SJCRH30 (cell line): ENCODE measurements at places on chromosomes 2 and 18. TPM values are rescaled to one million over a fixed set of nuclear protein-coding genes. Genes with fewer than 3 reads are reported as not detected.
A peak's percentile ranks its signal among the peaks of the same experiment; 100 is the strongest.

The EVX2 gene
- total RNA-seq, result not detected in 2 replicates

DNA sequence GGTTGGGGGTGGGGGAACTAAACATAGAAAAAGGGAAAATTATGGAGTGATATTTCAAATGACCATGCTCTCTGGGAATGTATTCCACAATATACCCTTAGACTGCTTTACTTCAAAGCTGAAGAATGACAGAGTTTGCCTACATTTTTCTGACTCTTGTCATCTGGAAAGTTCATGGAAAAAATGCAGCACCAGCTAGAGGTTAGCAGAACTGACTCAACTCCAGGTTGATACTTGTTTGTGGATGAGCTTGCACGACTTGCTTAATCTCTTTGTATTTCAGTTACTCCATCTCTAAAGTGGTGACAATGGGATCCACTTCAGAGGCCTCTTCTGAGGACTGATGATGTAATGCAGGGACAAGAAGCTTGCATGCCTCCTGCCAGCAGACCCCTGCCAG is 824.0 kb upstream of the ID2 start:
- no peak for DNase-seq

GRCh38 chr2:215461836-215462532 is 26.1 kb upstream of the FN1 start:
- DNase-seq, result no peak

- DNase-seq, result no peak
Observed at GRCh38 chr18:392928-393573, 107.5 kb downstream of the COLEC12 start.

DNA sequence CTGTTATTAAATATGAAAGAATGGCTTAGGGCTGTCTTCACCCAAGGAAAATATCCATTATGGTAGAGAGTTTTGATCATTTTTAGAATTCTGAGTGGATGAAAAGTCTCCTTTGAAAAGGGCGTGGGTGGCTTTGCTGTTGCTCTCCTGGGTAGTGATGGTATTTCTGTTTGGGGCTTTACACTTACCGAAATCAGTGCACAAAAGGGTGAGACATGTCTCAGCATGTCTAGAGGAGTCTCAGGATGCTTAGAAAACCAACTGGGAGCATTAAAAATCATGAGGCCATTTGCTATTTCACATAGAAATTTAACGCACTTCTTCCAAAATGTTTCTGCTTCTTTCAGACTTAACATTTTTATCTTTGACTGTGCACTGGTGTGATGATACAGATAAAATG is 49.6 kb downstream of the ZCCHC2 start:
- no peak for DNase-seq

The TIMM21 gene
- 48.8 and 59.4 TPM in 2 replicates for total RNA-seq

The HAAO gene
- total RNA-seq, result 3.5 and 4.7 TPM in 2 replicates

- DNase-seq, result peak; percentile 2
Observed at GRCh38 chr18:37535968-37536367, 29.6 kb downstream of the CELF4 start.

The NCKAP1 gene
- total RNA-seq, result 108 and 118 TPM in 2 replicates

- no peak for DNase-seq
Observed at GRCh38 chr2:169976335-169976851, 149.1 kb downstream of the UBR3 start.

GRCh38 chr2:231988179-231988866 is 26.8 kb downstream of the DIS3L2 start:
- no peak for DNase-seq

GRCh38 chr2:143617803-143618415 is 488.7 kb downstream of the ARHGAP15 start:
- DNase-seq, result no peak

DNA sequence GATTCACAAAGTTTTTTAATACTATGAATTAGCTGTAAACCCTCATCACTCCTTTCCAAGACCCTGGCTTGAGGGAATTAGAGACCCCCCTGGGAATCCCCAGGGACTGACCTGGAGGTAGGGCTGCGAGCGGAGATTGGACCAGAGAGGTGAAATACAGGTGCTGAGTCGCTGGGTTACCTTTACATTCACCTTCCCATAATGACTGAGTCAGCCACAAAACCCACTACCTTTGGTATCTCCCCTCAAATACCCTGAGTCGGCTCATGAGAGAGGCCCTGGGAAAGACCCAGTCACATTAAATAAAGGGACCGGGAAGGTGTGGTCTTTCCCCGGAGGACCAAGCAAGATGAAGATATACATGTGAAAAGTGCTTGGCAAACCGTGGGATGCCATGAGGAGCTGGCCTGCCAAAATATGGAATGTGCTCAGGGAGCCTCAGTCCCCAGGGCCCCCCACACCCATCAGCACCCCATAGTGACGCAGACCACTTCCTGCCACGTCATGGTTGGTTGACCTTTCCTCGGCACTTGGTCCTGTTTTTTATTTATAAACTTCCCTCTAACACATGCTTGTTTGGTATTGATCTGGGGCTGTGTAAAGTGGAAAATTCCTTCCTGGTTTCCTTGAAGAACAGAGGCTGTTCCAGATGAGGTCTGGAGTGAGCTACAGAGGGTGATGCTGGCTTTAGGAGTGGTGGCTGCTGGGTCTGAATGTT is 51.4 kb downstream of the IL1RL2 start:
- DNase-seq, result no peak

DNA sequence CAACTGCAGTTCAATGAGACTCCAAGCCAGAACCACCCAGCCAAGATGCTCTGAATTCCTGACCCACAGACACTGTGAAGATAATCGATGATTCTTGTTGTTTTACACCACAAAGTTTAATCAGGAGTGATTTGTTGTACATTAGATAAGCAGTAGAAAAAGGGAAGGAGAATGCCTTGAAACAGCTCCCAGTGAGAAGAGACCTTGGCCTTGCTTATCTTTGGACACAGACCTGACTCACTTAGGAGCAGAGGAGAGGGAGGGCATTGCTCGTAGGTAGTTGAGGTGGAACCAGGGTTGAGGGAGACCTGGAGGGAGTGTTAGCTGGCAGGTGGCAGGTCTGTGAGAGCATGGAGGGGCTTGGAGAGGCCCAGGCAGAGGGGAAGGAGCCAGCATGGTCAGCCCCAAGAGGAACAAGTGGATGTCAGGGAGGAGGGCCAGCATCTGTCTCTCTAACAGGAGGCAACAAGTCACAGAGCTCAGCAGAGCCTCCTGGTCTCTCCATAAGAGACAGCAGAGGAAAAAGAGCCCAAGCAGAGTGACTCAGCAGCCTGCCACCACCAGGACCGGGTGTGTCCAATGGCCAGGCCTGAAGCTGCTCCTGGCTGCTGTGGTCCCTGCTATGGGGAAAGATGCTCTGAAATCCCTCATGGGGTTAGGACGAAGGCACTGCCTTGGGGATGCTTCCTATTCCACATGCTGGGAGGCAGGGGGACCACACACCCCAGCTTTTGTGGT is 161.6 kb upstream of the CAPN13 start:
- no peak for DNase-seq

GRCh38 chr2:237968048-237968862 is 1.4 kb downstream of the UBE2F start:
- DNase-seq, result no peak

- DNase-seq, result peak; percentile 35
Observed at GRCh38 chr2:164808776-164809175, 32.8 kb downstream of the COBLL1 start.

GRCh38 chr18:31034541-31034940 is 8.0 kb downstream of the DSC3 start:
- DNase-seq, result no peak

DNA sequence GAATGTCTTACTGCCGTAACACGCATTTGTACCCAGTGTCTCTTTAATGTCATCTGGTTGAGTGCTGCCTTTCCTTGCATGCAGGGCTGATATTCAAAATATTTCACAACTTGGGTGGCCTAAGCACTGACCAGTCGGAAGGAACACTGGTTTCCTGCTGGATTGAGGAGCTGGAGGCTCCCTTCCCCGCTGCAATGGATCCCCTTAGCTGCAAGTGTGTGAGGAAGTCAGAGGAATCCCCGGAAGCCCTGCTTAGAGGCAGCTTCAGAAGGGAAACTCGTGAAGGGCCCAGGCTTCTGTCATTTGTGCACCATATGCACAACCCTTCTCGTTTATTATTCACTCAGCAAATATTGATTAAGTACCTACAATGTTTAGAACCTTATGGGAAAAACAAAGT is 33.2 kb upstream of the SP3 start:
- no peak for DNase-seq

The GPR39 gene
- 0.16 TPM in 1 of 2 replicates, not detected in the other for total RNA-seq

- no peak for DNase-seq
Observed at GRCh38 chr2:201070948-201071478, 458 bp downstream of the HYCC2 start.

GRCh38 chr18:50142441-50143120 is 52.4 kb downstream of the MYO5B start:
- DNase-seq, result no peak

- DNase-seq, result no peak
Observed at GRCh38 chr18:47863041-47863440, 67.4 kb downstream of the SMAD2 start.

- DNase-seq, result no peak
Observed at GRCh38 chr2:80040226-80040625, 264.3 kb downstream of the LRRTM1 start.

The FZD7 gene
- total RNA-seq, result 9.2 and 10.0 TPM in 2 replicates

DNA sequence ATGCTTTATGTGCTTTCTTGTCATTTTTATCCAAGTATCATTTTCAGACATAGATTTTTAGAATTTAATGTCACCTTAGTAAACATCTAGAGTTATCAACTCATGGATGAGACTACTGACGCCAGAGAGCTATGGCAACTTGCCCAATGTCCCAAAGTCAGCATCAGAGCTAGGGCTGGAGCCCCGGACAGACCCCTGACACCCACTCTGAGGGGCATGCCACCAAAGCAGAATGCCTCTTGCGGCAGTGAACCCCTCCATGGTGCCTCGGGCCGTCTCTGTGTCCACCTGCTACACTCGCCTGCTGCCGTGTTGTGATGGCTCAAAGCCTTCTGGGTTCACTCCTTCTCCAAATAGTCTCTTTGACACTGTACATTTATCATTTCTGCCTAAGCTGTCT is 5.4 kb downstream of the SIGLEC15 start:
- DNase-seq, result no peak

The PCARE gene
- 0.02 TPM in 1 of 2 replicates, not detected in the other for total RNA-seq

DNA sequence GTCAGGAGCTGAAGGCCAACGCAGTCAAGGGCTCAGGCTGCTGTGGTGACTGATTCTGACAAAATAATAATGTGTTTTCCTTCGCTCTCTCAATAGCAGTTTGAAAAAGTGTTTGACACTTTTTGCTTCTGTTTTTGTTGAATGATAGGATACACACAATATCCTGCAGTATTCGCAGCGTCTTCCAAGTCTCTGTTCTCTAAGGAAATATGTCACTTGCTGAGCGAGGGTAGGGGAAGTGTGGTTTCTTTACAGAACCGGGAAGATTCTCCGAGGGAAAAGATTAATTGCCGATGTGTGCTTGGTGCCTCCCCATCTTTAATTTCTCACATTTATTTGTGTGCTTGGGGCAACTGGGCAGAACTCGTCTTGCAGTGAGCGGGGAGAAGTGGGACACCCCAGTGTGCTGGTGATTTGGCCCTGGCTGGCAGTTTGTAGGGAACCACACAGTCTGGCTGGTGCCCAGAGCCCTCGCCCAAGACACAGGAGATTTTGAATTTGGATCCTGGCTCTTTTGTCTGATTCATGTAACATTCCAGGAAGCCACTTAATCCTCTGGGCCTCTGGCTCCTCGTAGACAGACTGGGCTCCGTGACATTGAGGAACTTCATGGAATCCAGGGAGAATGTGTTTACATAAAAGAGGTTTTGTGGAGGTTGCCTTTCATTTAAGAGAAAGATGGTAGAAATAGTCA is 169.4 kb downstream of the LDLRAD4 start:
- DNase-seq, result no peak

- no peak for DNase-seq
Observed at GRCh38 chr2:101689114-101689825, 8.2 kb upstream of the MAP4K4 start.

- DNase-seq, result peak; percentile 95
Observed at GRCh38 chr2:236168110-236169080, at the start of gene GBX2. TSS of gene GBX2 (minus strand) at chr2:236168386. CDS start at chr2:236167971, 415 bp downstream.

DNA sequence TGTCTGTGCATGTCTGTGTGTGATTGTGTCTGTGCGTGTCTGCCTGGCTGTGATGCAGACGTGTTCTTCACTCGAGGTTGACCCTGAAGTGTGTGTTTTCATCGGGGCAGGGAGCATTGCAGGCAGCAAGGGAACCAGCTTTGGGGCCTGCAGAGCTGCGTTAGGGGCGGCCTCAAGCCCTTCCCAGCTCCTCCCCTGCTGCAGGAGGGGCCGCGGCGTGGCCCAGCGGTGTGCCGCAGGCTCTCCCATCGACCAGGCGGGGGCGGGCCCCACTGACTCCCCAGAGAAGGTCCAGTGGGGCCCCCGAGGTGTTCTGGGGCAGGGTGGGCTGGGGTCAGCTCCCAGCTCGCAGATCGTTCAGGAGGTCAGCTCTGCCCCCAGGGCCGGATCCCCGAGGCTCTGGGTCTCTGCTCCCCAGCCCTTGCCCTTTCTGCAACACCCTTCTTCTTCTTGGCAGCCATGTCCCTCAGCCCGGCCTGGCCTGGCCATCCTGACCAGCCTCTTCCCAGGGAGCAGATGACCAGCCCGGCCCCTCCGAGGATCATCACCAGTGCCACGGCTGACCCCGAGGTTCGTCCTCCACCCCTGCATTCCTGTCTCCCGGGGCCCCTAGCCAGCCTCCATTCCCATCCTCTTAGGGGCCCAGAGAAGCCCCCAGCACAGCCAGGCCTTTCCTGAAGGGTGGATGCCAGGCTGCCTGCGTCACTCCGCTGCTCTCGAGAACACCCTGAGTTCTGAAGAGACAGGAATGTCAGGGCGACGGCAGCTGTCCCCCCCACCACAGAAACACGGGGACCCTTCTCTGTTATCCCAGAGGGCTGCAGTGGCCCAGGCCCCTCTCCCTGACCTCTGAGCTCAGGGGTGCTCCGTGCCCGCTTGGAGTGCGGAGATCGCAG is 11.1 kb upstream of the KLHL30 start:
- peak; percentile 76 for DNase-seq

The FNDC4 gene
- 0.91 and 1.3 TPM in 2 replicates for total RNA-seq

The RNMT gene
- total RNA-seq, result 21.7 and 28.2 TPM in 2 replicates

- DNase-seq, result no peak
Observed at GRCh38 chr2:8540552-8541055, 141.3 kb upstream of the ID2 start.

- no peak for DNase-seq
Observed at GRCh38 chr2:29578084-29578598, 343.2 kb downstream of the ALK start.

DNA sequence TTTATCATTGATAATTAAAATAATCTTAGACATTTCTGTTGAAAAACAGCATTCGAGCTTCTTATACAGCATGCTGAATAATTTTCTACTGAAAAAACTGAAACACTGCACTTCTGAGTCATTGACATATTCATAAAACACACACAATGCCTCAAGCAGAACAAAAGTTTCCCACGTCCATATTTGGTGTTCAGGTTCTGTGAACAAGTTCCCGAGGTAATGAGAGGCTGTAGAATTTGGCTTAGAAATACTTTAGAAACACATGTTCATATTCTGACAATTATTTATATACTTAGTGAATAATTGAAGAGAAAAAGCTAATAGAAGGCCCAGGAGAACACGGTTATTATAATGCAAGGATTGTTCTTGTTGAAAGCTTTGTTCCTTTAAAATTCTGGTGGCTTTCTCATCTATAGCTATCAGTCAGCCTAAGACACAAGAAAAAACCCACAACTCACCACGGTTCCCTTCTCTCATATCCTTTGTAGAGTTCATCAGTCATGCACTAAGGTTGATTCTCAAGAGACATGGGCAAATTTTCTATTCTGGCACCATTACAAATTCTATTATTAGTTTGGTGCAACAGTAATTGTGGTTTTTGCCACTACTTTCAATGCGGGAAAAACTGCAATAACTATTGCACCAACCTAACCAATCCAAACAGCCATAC is 194.4 kb downstream of the TMX3 start:
- DNase-seq, result no peak

- DNase-seq, result no peak
Observed at GRCh38 chr2:199407421-199407820, 50.3 kb downstream of the SATB2 start.

The LYPD6 gene
- total RNA-seq, result 10.4 and 11.5 TPM in 2 replicates
